HS-5 (cell line): ENCODE measurements at places on chromosomes 1 and 21.

DNA sequence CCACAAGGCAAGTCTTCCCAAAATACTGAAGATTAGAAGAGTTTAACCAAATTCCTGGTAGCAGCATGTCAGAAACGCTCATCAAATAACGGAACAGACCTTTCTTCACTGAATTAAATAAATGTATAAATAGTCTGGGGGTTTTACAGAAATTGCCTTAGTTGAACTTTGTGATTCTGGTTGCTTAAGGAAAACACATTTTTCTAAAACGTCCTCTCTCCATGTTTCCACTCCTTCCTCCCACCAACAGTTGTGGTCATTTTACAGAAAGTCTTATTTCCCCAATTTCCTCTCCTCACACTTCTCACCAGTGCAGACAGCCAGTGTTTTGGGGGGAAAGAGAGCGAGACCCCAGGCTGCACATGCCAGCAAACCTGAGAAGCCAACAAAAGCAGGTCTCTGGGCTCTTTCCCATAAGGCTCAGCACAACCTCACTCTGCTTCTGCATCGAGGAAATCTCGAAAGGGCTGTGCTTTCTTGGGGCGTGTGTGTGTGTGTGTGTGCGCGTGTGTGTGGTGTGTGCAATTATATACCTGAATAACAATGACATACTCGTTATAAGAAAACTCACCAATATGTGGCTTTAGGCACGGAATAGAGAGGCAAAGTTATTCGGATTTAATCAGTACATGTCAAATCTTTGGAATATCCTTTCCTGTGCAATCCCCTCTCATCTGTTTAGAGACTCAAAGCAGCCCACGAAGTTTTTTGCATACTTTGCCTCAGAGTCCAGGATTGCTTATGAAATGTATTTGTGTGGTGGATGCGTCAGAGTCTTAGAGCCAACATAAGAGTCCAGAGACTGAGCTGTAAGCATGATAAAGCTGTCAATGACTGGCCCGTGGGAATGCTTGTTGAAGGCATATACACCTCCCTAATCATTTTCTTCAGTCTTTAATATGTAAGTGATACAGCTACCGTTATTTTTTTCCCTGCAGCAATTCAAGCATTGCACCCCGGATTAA, 2.0 kb downstream of the KCNJ15 start:
- peak; percentile 58 for DNase-seq

DNA sequence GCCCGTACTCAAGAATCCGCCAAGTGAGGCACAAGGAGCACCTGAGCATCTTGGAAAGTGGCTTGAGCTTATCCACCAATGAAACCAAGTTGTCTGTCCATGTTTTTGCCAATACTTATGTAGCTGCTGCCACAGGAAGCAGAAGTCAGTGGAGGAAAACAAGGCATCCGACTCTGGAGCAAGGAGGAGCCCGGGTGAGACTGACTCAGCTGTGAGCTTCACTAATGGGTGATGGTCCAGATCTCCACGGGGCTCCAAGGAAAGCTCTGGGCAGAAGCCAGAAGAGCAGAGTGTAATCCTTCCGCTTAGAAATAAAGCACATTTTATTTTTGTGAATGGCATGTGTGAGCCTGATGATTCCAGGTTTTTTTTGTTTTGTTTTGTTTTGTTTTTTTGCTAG, 12.3 kb upstream of the SSR2 start:
- no peak for DNase-seq

DNA sequence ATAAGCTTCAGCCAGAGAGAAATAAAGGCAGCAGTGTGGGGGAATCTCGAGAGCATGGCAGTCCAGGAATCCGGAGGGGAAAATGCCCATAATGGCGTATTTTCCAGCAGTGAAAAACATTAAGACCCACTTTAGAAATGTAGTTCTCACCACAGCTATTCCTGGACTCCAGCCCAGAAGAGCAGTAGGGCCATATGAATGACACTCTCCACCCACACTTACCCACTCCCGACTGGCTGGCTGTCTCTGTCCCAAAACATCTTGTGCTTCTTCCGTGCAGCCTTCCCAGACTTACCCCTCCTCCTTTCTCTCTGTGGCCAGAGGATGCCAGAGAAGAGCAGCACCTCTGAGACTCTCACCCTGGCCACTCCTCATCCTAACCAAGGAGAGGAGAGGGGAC, 56.4 kb downstream of the TRABD2B start:
- DNase-seq: no peak

- DNase-seq: no peak
Observed at GRCh38 chr1:51444096-51444495, 75.0 kb downstream of the EPS15 start.

- peak; percentile 50 for DNase-seq
Observed at GRCh38 chr1:14476170-14476955, 122.1 kb upstream of the KAZN start.

DNA sequence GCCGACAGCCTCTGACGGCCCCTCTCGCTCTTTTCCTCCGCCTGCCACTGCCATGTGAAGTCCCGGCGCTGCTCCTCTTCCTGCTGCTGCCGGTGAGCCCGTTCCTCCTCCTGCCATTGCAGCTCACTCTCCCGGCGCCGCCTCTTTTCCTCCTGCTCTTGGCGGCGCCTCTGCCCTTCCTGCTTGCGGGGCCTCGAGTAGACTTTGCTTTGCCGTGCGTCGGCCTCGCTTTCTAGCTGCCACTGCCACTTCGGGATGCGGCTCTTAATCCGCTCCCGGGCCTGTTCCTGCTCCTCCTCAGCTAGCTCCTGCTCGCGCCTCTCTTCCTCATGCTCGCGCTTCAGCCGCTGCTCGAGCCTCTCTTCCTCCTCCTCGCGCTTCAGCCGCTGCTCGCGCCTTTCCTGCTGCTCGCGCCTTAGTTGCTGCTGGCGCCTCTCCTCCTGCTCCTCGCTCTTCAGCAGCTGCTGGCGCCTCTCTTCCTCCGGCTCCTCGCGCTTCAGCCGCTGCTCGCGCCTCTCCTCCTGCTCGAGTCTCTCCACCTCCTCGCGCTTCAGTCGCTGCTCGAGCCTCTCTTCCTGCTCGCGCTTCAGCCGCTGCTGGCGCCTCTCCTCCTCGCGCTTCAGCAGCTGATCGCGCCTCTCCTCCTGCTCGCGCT, 4.3 kb downstream of the TCHH start:
- no peak for DNase-seq

- DNase-seq: no peak
Observed at GRCh38 chr1:164311377-164311776, 247.6 kb upstream of the PBX1 start.

DNA sequence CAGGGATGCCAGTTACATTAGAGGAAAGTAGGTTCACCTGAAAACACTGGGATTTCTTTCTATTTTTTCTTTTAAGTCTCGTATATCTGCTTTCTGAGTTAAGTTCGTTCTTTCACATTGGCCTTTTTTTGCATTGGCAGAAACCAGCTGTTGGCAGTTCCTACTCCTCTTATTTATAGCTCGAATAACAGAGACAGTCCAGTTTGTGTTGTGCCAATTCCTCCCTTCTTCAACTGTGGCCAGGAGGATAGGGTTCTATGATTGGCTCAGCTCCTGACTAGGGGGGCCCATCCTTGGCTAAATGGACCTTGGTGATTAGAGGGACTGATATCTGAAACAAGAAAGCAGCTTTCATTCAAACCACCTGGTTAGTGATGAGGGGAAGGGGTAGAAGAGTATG, 115.8 kb downstream of the RPS6KC1 start:
- DNase-seq: no peak

DNA sequence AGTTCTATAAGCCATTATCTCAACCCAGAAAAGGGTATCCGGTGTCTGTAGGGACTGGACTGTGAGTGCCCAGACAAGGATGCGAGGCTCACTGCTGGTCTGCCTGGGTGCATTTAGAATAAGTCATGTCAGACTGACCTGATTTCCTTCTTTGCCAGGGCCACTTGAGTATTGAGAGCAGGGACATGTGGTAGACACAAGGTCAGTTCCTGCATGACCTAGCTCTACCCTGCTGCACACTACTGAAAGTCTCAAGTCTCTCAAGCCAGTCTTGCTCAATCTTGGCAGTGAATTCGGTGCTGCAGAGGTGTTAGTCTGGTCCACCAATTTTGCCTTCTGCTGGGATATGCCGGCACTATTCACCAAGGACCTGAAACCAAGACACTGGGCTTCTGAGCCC, 180.1 kb downstream of the C1orf94 start:
- DNase-seq: no peak

GRCh38 chr1:170125269-170125668, 20.5 kb upstream of the NTMT2 start:
- no peak for DNase-seq

DNA sequence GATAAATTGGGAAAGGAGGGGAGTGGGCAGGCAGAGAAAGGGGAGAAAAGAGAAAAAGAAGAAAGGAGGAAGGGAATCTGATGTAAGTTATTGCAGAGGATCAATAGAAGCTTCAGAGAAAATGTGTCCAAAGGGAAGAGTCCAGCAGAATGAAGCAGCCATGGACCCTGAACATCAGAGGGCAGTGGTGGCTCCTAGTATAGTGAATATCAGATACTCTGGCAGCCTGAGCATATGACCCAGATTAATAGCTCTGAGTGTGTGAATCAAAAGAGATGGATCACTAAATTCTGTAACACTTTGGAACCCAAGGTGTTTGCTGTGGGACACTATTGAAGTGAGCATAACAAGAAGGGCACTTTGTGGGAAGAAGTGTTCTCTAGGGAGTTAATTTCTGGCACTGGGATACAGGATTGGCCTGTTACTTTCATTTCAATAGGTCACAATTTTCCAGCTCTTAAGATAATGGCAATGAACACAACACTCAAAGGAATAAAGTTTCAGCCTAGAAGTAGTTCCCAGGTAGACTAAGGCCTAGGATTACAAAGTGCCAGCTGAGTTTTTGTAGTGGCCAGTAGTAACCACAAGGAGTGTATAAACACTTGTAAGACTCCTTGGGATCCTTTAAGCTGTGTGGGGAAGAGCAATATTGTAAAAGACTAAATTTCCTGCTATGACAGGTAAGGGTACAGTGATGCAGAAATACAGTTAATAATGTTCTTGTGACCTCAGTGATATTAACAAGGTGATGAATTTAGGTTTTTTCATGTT, 164.5 kb upstream of the BEND5 start:
- no peak for DNase-seq

DNA sequence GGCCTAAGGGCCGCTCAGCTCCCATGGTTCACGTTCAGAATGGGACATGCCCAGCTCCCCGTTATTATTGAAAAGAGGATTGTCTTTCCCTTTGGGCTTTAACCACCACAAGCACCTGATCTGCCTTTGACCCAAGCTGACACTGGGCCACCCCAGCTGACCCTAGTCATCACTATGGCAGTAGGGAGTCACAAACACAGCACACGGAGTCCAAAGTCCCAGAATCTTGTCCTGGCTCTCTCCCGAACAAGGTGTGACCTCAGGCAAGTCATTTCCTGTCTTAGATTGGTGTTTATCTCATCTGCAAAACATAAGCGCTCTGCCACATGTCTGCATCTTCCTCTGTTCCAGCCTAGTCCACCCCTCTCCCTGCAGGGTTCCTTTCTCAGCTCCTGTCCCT, 31.5 kb downstream of the IGFN1 start:
- DNase-seq: no peak

- DNase-seq: peak; percentile 83
Observed at GRCh38 chr1:205211169-205211838, at the start of gene DSTYK. DSTYK (minus strand) TSS chr1:205211702; CDS start chr1:205211535, 167 bp downstream.

DNA sequence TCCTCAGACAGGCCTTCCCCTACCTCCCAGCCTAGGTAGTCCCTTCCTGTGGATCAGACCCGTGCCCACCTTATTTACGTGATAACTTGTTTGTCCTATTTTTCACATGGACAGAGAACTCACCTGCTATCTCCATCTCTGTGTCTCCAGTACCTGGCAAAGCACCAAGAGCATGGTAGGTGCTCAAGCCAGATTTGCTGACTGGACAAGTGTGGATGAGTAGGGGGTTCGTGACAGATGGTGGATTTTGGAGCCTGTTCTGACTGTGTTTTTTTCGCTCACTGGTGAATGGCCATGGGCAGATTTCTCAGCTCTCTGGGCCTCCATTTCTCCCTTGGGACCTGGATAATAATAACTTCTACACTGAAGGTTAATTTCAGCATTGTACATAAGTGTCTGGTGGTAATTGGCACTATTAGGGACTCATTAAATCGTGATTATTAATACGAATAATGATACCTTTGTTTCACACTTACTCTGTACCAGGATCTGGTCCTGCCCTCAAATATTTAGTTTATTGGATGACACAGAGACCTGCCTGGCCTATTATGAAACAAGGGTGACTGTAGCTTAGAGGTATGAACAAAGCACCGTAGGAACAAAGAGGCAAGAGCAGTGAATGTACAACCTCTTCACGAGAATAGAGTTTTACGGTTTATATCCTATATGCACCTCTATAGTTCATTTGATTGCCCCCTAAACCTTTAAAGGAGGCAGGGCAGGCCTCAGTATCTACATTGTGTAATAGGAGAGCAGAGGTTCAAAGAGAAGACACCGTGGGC, 24.5 kb upstream of the SLC26A9 start:
- no peak for DNase-seq

GRCh38 chr1:197981561-197981960, 64.4 kb downstream of the LHX9 start:
- no peak for DNase-seq

DNA sequence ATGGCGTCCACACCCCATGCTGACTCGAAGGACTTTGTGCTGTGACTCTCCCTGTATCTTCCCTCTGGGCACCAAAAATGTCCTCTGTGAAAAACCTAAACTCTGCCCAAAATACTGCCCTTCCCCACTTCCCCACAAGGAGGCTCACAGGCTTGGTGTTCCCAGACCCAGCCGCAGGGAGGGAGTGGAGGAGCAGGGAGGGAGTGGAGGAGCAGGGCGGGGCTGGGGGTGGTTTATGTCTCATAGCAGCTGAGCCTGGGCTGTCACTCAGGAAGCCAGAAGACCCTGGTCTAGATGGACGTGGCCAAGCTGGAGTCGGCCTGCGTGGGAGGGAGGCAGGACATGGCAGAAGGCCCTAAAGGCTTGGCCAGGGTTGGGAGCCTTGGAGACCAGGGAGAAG, 461.7 kb downstream of the PTPRU start:
- no peak for DNase-seq

GRCh38 chr1:63643517-63643916, 50.3 kb downstream of the PGM1 start:
- DNase-seq: no peak

- DNase-seq: no peak
Observed at GRCh38 chr1:203028067-203028783, 1.9 kb downstream of the PPFIA4 start.

DNA sequence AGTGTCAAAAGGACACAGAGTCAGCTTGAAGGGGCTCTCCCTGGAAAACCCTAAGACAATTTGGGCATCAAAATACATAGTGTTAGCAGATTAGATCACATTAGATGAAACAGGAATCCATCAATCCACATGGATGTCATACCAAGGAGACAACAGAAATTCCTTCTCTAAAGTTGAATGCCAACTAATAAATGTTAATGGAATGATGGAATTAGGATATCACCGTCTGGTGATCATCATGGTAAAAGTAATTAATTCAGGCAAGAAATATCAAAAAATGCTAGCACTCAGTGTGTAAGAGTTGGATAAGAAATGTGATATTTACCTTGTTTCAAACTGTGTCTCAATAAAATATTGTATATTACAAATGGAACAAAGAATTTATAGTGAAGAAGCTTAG, 10.9 kb upstream of the SLC25A24 start:
- no peak for DNase-seq

DNA sequence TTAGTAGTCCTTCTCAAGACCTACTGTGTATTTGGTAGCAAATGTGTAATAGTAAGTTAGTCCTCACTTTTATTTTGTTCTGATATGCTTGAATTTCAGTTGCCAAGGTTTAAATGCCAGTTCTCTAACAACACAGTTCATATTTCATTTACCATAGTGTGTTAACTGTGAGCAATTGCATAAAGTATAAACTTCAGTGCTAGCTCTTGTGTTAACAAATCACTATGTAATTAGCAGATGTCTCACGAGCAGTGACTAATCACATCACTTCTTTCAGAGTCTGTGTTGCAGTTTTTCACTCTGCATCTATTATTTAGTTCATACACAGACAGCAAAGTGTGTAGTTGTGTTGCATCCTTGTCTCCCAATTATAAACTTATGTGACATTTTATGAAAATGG, 47.8 kb downstream of the ZMYM4 start:
- no peak for DNase-seq
